ENCODE measurements at places on chromosomes 1 and 21.

GRCh38 chr1:162605225-162605927 is 26.9 kb upstream of the DDR2 start:
- no peak for DNase-seq

- DNase-seq = no peak
Measured at GRCh38 chr1:39174390-39175081, 30.0 kb upstream of the MACF1 start.

DNA sequence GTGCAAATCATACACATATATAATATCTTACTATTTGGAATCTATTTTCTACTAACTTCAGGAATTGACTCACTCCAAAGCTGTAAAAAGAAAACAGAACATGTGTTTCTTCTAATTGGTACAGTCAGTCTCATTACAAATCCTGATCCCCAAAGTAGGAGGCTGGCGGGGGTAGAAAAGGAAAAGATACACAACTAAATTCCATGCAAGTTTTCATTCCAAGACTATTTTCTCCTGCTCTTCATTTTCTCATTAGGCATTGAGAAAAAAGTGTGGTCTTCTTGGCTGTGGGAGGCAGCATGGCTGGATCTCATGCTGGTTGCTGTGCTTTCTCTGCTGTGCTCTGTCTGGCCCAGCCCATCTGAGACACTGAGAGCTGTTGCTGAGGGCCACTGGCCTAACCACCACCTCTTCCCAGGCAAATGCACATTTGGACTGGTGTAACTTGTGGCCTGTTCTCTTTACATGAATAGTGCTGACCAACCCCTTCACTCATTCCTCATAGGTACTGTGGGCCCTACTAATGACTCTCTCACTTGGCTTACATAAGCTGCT is 1107.5 kb upstream of the B3GALT2 start:
- DNase-seq = no peak

DNA sequence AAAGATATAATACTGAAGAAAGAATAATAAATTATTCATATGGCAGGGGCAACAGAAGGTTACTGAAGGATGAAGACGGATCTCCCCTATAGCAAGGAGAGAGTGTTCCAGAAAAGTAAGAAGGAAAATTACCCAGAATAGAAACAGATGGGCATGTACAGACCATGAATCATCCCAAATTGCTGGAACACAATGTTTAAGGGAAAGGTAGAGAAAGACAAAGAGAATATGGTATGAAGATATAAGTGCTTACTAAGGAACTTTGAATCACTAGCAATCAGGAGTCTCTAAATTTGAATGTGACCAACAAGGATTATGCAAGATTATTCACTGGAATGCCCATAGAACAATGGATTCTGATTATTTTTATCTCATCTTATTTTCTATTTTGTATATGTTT is 375.4 kb downstream of the COL11A1 start:
- DNase-seq = no peak

- no peak for DNase-seq
Measured at GRCh38 chr21:45533846-45534635, 8.2 kb downstream of the SLC19A1 start.

GRCh38 chr1:206729507-206729906 is 41.1 kb upstream of the IL19 start:
- no peak for DNase-seq

GRCh38 chr1:245108246-245108645 is 46.5 kb upstream of the KIF26B start:
- DNase-seq = no peak

DNA sequence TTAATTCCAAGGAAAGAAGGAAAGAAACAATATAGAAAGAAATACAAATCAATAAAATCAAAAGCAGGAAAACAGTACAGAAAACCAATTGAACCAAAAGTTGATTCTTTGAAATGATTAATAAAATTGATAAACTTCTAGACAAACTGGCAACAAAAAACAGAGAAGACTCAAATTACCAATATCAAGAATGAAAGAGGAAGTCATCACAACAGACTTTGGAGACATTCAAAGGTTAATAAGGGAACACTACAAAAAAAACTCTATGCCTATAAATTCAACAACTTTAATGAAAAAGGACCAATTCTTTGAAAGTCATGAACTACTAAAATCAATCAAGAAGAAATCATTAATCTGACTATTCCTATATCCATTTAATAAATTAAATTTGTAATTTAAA is 329.3 kb upstream of the NR5A2 start:
- no peak for DNase-seq

DNA sequence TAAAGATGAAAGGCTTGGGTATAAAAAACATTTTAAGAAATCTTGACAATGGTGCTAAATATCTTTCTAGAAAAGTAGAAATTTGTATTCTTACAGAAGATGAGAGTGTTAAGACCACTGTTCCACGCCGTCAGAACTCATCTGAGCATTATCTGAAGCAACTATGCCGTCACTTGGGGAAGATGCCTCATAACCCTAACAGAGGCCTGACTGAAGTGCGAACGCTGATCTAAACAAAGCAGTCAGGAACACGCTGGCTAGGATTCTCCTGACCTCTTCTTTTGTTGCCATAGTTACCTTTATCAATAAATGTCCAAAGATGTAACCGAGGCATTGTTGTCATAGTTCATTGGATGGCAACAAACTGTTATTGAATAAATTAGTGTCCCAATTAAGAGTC is 612.4 kb downstream of the LTN1 start:
- no peak for DNase-seq

- peak; percentile 76 for DNase-seq
Measured at GRCh38 chr1:32337855-32338636, 2.0 kb upstream of the MARCKSL1 start.

DNA sequence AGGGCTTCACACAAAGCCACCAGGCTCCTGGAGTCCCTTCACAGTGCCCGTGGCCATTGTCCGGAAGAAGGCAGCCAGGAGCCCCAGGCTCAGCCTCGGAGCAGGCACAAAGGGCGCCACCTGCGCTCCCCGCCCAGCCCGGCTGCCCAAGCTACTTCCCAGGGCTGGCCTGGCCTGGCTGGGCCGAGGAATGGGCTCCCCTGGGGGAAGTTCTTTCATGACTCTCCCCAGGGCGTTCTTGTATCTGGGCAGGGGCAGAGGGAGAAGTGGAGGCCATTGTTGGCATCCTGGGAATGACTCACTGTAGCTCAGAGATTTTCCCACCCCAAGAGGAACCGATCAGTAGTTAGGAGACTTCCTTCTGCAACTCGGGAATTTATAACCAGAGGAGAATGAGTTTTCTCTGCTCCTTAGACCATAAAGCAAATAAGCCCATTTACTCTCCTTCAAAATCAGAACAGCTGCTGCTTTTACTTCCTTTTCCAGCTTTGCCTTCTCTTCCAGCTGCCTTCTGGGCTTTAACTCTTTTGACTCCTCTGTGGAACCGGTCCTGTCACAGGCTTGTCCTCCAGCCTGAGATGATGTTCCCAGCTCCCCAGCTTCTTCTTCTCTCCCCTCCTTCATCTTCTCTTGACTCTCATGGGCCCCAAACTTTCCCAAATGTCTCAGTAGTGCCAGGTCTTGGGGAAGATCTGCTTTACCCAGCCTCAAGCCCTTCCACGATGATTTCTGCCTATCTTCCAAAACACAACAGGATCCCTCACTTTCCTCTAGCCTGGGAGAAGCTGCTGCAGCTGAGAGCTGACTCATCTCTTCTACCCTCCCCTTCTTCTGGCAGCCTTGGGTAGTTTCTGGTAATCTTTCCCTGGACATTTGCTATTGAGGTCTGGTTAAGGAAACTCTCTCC is 118.7 kb upstream of the CD34 start:
- no peak for DNase-seq

DNA sequence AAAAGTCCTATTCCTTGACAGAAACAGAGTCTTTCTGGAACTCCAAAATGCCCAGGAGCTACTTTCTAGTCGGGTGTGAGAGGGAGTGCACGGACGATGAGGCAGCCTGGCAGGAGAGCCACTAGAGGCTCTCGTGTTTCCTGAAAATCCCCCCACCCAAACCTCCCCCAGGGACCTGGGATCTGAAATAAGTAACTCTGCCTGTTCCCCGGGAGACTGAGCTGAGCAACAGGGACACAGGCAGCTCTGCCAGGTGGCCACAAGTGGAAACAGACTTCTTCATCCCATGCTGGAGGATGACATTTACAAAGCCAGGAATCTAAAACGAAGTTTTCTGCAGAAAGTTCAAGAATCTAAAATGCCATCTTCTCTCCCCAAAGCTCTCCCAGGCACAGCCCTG is 77.1 kb downstream of the ITPKB start:
- no peak for DNase-seq

- no peak for DNase-seq
Measured at GRCh38 chr1:207752456-207752998, 673 bp downstream of the CD46 start.

DNA sequence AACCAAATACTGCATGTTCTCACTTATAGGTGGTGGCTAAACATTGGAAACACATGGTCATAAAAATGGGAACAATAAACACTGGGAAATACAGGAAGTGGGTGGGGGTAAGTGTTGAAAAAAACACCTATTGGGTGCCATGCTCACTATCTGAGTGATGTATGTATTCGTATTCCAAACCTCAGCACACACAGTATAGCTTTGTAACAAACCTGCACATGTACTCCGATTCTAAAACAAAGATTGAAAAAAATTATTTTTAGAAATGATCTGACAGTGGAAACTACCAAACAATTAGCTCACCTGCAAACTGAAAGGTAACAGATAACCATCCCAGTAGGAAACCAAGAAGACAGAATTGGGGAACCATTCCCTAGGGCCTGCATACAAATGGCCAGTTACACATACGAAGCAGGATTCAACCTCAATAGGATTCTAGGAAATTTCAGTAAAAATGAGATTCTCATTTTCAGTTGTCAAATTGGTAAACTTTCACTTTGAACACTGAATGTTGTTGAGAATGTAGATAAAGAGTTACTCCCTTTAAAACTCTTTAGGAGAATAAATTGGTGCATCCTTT is 88.1 kb upstream of the LRRC8D start:
- DNase-seq = no peak

DNA sequence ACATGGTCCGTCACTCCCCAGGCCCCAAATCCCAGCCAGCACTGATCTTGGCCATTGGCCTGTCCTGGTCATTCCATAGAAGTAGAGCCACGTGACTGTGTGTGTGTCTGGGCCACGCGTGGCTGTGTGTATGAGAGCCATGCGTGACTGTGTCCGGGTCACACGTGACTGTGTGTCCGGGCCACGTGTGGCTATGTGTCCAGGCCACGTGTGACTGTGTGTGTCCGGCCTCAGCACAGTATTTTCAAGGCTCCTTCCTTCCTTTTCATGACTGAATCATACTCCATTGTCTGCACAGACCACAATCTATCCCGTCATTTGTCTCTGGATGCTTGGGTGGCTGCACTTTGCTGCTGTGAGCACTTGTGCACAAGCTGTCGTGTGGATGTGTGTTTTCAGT is 67.4 kb downstream of the SKI start:
- no peak for DNase-seq

GRCh38 chr21:44297525-44298290 is 2.1 kb upstream of the PFKL start:
- DNase-seq = peak; percentile 66
